NCI-H1436 (cell line): ENCODE measurements at places on chromosomes 11 and 22.
A peak's percentile ranks its signal among the peaks of the same experiment; 100 is the strongest.

- no peak for DNase-seq
These were observed 19.9 kb downstream of the PACSIN2 start for GRCh38 chr22:42994917-42995562.

- no peak for DNase-seq
These were observed 5.4 kb upstream of the IL2RB start for GRCh38 chr22:37154925-37155712.

- no peak for DNase-seq
These were observed 4.7 kb downstream of the C11orf21 start for GRCh38 chr11:2296913-2297622.

DNA sequence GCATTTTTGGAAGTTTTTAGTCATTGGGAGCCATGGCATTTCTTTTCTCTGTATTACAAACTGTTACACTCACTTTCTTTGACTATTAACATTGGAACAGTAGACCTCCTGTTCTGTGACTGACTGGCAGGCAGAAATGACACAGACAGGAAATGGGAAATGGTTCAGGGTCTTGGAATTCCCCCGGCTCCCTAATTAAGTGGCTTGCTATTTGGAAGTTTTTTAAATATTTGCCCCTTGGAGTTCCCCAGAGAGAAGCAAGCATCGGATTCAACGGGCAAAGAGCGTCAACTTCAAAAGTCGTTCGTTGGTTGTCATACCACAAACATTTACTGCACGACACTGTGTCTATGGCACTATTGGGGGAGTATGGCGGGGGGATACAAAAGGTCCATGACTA lies 1.1 kb upstream of the BIRC2 start:
- DNase-seq: no peak

DNA sequence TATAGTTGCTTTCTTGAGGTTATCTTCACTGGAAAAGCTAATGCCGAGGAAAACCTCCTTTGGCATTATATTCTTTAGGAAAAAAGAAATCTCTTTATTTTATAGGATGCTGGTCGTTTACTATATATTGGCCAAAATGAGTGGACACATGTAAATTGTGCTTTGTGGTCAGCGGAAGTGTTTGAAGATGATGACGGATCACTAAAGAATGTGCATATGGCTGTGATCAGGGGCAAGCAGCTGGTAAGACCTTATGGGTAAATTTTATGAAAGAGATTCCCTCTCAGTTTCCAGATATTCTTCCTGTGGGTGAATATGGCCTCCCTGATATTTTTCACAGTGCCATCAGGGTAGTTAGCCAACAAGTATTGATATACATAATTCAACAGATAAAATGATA lies 29.4 kb upstream of the TTC36 start:
- no peak for DNase-seq

GRCh38 chr11:66676931-66677598 lies 622 bp downstream of the RBM4B start:
- DNase-seq: no peak

- DNase-seq: peak; percentile 4
These were observed 5.3 kb upstream of the OR52M1 start for GRCh38 chr11:4539603-4540219.

DNA sequence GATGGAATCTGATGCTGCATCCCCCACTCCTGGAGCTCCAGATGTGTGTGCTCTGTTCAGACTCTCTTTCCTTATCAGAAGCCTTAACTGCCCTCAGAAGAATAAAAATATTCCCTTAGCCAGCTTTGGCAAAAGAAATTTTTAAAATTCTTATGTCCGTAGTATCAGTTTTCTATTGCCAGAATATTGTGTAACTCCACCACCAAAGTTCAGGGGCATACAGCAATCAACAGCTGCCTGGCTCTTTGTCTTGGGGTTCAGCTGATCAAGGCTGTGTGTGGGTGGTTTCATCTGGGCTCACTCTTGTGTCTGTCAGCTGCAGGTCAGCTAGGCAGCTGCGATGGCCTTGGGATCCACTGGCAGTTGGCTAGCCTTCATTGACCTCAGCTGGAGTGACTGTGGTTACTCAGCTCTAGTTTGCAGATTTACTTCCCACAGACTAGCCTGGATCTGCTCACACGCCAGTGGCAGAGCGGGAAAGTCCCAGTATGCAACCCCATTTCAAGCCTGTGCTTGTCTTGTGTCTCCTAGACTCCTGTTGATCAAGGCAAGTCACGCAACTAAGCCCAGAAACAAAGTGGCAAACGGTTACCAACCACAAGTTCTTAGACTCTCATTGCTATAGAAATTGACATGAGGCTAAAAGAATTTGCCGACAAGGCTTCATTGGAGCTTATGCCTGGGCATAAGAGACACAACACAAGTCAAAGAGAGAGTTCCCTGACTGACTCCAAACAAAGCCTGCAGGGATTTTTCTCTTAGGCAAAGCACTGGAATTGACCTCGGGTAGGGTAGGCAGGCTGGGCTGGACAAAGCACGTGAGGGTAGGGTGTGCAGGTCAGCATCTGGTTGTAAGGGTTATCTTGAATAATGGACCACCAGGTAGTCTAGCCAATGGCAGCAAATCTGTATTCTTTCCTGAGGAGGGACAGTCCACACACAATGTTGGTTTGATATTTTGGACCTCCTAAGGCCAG lies 7.5 kb downstream of the TMEM138 start:
- no peak for DNase-seq

DNA sequence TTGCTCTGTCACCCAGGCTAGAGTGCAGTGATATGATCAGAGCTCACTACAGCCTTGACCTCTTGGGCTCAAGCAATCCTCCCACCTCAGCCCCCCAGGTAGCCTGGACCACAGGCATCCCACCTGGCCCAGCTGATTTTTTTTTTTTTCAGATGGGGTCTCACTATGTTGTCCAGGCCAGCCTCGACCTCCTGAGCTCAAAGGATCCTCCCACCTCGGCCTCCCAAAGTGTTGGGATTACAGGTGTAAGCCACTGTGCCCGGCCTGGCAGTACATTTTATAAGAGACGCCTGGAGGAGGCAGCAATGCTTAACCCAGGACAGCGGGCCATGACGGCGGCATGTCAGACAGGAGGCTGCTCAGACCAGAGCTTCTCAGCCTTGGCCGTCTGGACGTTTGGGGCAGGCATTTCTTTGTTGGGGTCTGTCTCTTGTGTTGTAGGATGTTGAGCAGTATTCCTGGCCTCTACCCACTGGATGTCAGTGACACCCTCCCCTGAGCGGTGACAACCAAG lies 4.3 kb downstream of the LGALS2 start:
- no peak for DNase-seq

- no peak for DNase-seq
These were observed 1552.7 kb upstream of the TENM4 start for GRCh38 chr11:80993536-80993935.

- DNase-seq: no peak
These were observed 152.3 kb downstream of the FEZ1 start for GRCh38 chr11:125343718-125344131.

DNA sequence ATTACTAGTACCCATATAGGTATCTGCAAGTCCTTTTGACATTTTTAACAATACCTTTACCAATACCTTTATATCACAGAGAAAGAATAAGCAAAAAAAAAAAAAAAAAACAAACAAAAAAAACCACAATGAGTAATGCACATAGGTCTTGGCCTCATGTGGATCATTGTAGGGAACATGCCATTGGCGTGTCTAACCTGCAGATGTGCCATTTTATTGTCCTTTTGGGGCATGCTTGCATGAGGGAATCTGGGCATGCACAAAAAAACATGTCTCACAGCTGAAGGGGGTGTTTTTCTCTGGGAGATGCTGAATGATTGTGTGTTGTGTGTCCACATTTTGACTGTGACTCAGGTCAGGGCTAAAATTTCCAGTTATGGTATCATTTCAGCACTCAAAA lies 361.6 kb downstream of the GUCY1A2 start:
- no peak for DNase-seq

GRCh38 chr11:12079726-12080556 lies 30.4 kb upstream of the MICAL2 start:
- no peak for DNase-seq

DNA sequence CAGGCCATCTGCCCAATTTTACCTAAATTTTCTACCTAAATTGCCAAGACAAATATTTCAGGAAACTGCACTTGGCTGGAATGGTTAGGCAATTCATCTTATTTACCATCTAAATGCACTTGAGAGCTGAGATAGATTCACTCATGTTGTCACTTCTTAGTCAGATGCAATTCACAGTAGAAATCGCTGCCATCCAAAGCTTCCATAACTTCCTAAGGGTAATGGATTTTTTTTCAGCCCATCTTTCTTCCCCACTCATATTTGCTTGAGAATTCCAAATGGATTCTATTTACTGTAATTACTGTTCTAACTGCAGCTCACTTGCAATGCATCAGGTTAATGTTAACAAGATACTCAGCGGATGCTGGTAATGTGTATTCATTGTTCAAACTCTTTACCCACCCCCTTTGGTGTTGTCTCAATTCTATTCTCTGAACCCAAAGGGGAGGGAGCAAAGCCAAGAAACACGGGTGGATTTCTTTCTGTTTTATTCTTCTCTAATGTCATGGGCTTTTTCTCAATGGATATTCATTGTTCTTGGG lies 96.0 kb downstream of the TENM4 start:
- no peak for DNase-seq

DNA sequence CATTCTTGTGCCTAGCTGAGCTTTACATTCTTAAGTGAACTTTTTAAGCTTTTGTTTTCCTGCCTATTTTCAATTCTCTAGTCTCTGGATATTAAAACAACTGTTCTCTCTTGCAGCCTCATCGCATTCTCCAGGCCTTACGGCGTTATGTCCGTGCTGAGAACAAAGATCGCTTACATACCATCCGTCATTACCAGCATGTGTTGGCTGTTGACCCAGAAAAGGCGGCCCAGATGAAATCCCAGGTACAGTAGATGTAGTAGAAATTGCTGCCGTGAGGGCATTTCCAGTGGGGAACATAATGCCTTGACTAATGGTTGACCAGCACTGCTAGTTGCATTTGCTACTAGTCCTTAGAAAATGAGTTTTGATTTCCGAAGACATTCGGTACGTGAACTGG lies 29.7 kb upstream of the ST14 start:
- DNase-seq: no peak

DNA sequence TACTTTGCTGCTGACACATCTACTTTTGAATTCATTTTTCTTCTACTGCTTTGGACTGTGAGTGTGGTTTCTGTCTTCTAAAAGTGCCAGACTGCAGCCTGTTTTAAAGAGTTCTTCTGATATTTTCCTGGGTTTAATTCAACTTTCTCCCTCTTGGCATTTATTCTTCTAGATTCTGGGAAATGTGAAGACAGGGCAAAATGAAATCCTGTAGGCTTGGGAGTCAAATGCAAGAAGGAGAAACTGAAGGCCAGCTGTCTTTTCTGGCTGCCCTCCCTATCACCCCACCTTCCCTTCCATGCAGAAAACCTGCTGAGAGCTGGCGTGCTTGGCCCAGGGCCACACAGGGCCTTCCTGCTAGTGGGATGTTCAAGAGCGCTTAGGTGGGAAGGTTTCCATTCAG lies 7.6 kb downstream of the ZNF70 start:
- DNase-seq: no peak

DNA sequence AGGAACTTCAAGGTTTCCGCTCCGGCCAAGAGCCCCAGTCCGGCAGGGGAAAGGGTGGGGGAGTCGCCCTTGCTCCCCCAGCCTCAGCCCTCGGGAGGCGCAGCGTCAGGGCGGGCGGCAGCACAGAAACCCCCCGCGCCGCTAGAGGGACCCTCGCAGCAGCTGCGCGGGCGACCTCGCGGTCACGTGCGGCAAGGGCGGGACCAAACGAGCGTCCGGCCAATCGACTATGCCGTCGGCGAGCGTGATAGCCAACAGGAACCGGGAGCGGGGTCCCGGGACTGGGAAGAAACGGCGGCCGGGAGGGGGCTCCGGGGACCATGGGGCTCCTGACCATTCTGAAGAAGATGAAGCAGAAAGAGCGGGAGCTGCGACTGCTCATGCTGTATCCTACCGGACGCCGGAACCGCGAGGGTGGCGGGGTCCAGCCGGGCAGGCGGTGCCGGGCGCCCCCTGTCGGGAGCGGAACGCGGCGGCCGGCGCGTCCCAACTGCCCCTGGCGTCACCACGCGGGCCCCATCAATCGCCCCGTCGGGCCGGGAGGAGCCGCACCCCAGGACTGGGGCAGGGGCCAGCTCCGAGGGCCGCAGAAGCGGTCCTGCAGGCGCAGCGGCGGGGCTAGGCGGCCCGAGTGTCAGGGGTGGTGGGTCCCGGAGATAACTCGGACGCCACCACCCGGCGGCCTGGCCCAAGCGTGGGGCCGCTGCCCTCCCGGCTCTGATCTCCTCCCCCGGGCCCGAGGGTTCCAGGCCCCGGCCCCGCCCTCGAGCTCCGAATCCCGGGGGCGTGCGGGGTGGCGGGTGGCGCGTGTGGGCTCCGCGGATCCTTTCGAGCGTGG lies at the start of gene ARL2:
Gene ARL2 (plus strand): TSS at position 273 of the 838 bp plus-strand sequence. CDS start 48 bp downstream, at position 321.
- DNase-seq: peak; percentile 90

DNA sequence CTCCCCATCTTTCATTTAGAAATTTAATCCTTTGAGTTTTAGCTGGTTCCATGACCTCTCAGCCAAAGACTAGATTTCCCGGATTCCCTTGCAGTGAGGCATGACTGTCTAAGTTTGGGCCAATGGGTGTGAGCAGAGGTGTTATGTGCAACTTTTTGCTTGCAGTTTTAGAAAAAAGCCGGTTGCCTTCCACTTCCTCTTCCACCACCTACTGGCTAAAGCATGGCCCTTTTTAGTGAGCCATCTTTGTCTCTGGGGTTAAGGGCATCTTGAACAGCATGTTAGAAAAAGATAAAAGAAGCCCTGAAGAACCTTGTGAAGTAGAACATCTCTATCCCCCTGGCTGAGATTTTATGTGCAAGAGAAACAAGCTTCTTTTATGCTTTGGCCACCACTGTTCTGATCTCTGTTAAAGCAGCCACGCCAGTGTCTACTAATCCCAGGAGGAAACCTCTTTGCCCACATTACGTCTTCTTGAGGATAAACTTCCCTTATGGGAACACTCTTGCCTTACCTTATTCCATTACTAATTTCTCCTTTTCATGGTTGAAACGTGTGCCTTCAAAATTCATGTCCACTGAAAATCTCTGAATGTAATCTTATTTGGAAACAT lies 279.9 kb downstream of the TENM4 start:
- DNase-seq: no peak

DNA sequence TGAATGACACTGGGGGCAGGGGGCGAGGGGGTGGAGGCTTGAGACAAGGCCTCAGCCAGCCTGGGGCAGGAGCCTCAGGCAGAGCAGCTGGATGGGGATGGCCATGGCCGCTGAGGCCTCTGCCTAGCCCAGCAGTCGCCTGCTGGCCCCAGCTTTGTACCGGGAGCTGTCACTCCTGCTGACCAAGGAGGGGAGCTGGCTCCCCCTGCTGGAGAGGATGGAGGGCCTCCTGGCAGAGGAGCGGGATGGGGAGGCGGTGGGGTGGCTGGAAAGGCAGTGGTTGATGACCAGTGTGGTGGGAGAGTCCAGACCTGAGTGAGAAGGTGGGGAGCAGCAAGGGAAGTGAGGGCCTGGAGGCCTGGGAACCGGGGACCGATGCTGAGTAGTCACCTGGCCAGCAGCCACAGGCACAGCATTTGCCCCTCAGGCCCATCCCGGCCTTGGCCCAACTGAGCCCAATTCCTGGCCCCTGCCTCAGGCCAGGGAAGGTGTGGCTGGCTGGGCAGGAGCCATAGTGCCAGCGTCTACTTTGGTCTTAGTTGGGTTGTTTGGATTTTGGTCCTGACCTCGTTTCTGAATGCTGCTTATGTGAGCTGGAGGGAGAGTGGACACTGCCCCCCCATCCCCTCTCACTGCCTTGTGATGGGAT lies 6.0 kb upstream of the SUSD2 start:
- DNase-seq: no peak
